ENCODE measurements at places on chromosomes 1 and 21. TPM values are rescaled to one million over a fixed set of nuclear protein-coding genes. Genes with fewer than 3 reads are reported as not detected.

DNA sequence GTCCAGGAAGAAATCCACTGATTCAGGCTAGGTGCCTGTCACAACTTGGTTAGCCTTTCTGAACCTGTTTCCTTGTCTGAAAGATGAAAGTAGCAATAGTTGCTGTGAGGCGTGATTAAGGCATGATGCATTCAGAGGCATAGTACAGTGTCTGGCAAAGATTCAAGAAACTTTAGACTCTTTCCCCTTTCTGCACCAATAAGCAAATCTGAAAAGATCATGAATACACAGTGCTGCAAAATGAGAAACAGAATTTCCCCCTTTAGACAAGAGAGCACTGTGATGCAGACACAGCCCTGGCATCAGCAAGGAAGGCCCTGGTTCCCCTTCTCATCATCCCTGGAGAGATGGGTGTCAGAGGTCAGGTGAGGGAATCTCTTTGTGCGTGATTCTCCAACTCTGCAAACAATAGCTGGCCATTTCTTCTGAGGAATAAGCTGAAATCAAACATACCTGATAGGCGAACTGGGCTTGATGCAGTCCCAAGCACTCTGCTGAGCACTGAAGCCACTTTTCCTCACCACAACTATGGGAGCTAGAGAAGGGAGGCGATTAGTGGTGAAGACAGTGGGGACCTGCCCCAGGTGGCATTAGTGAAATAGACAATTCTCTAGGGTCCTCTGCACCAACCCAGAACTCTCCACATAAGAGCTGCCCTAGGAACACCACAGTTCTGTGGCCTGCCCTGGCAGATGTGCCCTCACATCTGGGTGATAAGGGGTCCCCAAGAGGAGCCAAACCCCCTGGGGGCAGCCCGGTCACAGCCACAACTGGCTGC, 41.7 kb downstream of the ITPKB start:
- peaks cover 22% of the 10 kb centered on the region for H3K4me1 ChIP-seq
- H3K27me3 ChIP-seq, result no peaks in the 10 kb centered on the region
- H3K4me3 ChIP-seq, result no peak overlapping the region
- H3K27ac ChIP-seq, result no peak overlapping the region

DNA sequence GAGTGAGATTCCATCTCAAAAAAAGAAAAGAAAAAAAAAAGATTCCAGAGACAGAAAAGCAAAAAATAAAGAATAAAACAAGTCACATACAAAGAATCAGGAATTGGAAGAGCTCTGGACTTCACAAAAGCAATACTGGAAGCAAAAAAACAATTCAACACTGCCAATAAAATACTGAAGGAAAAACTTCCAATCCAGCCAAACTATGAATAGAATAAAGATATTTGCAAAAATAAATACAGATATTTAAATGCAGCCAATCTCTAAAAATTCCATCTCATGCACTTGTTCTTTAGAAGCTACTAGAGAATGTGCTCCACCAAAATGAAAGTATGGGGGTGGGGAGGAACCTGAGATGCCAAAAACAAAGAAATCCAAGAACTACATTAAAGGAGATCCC, 29.4 kb upstream of the RBM34 start:
- DNase-seq, result no peak
- H3K27me3 ChIP-seq, result no peaks in the 10 kb centered on the region
- no peaks in the 10 kb centered on the region for H3K4me1 ChIP-seq
- no peak overlapping the region for H3K4me3 ChIP-seq
- no peak overlapping the region for H3K27ac ChIP-seq

- no peak overlapping the region for H3K27ac ChIP-seq
- H3K4me1 ChIP-seq, result no peaks in the 10 kb centered on the region
- H3K4me3 ChIP-seq, result no peak overlapping the region
- no peaks in the 10 kb centered on the region for H3K27me3 ChIP-seq
- peaks cover 22% of the 10 kb centered on the region for H3K36me3 ChIP-seq
Observed at GRCh38 chr1:33296824-33297223, 24.1 kb downstream of the A3GALT2 start.

- no peaks in the 10 kb centered on the region for H3K4me1 ChIP-seq
- peak; percentile 47 for DNase-seq
Observed at GRCh38 chr1:25037174-25038074, 107.3 kb upstream of the RUNX3 start.

- peaks cover 8% of the 10 kb centered on the region for H3K27me3 ChIP-seq
- DNase-seq, result no peak
- H3K27ac ChIP-seq, result no peak overlapping the region
- no peak overlapping the region for H3K4me3 ChIP-seq
- H3K4me1 ChIP-seq, result no peaks in the 10 kb centered on the region
- peaks cover 2% of the 10 kb centered on the region for H3K36me3 ChIP-seq
Observed at GRCh38 chr1:114594046-114594445, 12.6 kb upstream of the BCAS2 start.

GRCh38 chr1:208101661-208102431, 142.3 kb downstream of the PLXNA2 start:
- H3K4me3 ChIP-seq, result peak overlapping the region; percentile 42
- no peaks in the 10 kb centered on the region for H3K27me3 ChIP-seq
- peaks cover 80% of the 10 kb centered on the region for H3K4me1 ChIP-seq

DNA sequence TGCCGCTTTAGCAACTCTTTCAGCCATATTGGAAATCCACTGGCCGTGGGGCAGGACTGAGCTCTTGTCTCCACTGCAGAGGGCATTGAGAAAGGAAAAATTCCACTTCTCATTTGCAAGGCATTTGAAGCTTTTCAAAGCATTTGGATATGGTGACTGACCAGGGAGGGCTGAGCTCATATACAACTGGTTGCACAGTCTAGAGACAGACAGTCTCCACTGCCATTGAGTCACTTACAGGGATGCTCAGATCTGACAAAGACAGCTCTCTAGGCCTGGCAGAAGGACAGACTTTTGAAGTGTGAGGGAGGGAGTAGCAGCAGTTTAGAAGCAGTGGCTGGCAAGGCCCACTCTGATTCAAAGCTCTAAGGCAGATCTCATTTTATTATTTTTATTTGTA, 24.2 kb downstream of the NCF2 start:
- no peak overlapping the region for H3K27ac ChIP-seq
- no peak for DNase-seq
- no peaks in the 10 kb centered on the region for H3K4me1 ChIP-seq
- H3K36me3 ChIP-seq, result no peaks in the 10 kb centered on the region
- no peaks in the 10 kb centered on the region for H3K27me3 ChIP-seq
- no peak overlapping the region for H3K4me3 ChIP-seq

GRCh38 chr1:67958472-67958871, 92.0 kb downstream of the DIRAS3 start:
- H3K4me3 ChIP-seq, result no peak overlapping the region
- no peaks in the 10 kb centered on the region for H3K36me3 ChIP-seq
- no peaks in the 10 kb centered on the region for H3K4me1 ChIP-seq
- H3K27me3 ChIP-seq, result no peaks in the 10 kb centered on the region
- no peak for DNase-seq

FCRL6 gene
- total RNA-seq, result not detected

GRCh38 chr1:192225703-192226102, 67.4 kb downstream of the RGS18 start:
- no peak overlapping the region for H3K27ac ChIP-seq
- H3K36me3 ChIP-seq, result no peaks in the 10 kb centered on the region
- H3K27me3 ChIP-seq, result no peaks in the 10 kb centered on the region

NID1 gene
- 90.3 TPM for total RNA-seq

DNA sequence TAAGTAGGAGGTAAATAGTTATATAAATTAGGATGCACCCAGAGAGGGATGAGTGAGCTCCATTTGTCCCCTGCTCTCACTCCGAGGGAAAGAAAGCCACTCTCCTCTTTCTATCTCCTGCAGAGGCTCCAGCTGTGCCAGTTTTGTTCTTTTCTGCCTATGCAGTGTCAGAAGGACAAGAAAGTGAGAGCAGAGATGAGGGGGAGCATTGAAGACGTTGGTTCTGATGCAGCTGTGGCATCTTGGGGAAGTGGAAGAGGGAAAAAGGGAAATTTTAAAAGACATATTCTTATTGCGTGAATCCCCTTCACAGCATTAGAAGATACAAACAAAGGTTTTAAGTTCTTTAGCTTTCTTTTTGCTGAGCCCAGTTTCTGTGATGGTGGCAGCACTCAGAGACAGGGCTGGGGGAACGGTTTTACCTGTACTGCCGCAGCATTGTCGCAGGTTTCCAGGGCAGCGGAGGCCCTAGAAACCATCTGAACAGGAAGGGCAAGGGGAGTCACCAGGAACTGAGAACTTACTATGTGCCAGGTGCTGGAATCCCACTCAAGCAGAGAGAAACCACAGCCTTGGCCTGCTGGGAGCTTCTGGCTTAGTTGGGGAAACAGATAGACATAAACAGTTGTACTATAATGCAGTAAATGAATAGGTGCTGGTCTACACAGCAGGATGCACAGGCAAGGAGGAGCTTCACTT, 44.9 kb upstream of the USP24 start:
- H3K36me3 ChIP-seq, result no peaks in the 10 kb centered on the region
- no peak overlapping the region for H3K4me3 ChIP-seq
- no peak overlapping the region for H3K27ac ChIP-seq
- no peaks in the 10 kb centered on the region for H3K4me1 ChIP-seq
- DNase-seq, result no peak
